NCI-H510A treated with DMSO at 0.1 percent for 48 hours (cell line): ENCODE measurements at places on chromosomes 5 and 9.

DNA sequence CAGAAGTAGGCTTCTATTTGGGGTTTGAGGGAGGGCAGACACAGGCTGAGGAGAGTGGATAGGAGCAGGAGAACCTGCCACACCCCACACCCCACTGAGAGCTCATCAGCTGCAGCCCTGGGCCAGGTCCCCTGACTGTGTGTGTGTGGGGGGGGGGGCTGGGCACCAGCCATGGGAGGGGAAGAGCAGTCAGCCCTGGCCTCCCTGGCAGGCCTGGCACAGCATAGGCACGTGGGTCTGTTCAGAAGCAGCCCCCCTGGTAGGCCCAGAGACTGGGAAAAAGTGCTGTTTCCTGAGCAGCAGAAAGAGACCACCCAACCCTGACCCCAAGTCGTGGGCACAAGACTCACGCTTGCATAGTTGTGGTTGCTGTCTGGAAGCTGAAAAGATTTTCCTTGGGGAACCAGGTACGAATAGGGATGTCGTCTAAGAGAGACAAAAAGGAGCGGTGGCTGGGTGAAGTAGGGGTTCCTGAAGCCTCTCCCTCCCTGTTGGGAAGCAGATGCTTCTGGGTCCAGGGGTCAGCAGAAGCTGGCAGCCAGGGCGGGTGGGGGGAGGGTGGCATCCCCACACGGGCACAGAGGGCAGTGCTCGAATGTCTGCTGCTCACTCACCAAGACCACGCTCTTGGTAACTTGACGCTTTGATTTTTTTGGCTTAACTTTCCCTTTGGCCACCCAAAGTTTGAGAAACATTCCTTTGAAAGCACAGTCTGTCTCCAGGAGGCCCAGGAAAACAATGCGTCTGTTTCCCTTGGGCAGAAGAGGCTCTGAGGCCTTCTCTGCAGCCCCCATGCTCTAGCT is 2.9 kb downstream of the NSMF start:
- no peak for DNase-seq

DNA sequence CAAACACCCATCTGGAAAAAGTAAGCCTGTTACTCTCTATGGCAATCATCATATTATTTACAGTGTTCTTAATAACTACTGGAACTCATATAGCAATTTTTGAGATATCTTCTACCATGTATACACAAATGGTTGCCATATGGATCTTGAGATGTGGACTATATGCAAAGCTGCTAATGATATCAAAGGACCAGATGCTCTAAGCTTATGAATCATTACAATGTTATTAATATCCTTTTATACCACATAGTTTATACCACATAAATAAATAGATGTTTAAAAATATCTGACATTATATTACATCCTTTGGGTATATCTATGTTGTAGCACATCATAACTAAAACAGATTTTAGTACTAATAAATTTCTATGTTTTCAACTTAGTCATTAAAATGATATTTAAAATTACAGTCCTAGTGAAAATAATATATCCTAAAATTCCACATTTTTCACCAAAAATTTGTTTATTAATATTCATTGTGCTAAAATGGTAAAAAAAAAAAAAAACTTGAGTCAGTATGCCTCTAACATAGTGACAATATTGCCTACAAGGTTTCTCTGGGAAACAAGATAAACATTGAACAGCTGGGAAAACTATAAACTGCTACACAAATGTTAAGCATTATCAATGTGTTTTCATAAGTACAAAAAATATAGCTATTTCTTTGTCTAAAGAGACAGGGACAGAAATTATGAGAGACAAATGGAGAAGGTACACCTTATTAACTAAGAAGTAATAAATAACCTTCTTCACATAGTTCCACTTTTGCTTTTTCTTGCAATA is 85.5 kb downstream of the DTWD2 start:
- DNase-seq, result no peak

GRCh38 chr5:32210151-32210550 is 36.0 kb upstream of the GOLPH3 start:
- DNase-seq, result no peak

GRCh38 chr9:134709512-134710270 is 68.1 kb downstream of the COL5A1 start:
- DNase-seq, result no peak

- DNase-seq, result no peak
Observed at GRCh38 chr5:174550026-174550425, 174.4 kb upstream of the MSX2 start.

DNA sequence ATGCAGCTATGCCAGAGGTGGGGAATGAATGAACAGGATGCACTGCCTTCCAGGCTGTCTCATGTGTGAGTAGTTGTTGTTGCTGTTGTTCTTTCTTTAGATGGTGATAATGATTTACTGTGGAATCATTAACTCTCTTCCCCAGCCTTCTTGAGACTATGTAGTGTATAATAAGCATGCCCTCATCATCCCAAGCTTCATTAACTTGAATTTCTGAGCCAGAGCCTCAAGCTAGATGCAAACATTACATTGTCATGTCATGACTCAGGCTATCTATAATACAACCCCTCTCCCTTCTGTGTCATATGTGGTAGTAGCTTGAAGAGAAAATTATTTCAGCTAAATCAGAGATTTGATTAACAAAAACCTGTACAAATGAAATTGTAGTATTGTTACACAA is 10.0 kb upstream of the ADAMTSL1 start:
- DNase-seq, result no peak

- DNase-seq, result no peak
Observed at GRCh38 chr9:76985581-76985980, 33.9 kb upstream of the FOXB2 start.

GRCh38 chr5:125554355-125554754 is 807.9 kb upstream of the ZNF608 start:
- DNase-seq, result no peak

GRCh38 chr5:108379722-108380530 is 2.0 kb downstream of the FBXL17 start:
- no peak for DNase-seq

GRCh38 chr5:127586066-127586770 is 62.7 kb upstream of the CTXN3 start:
- DNase-seq, result no peak

DNA sequence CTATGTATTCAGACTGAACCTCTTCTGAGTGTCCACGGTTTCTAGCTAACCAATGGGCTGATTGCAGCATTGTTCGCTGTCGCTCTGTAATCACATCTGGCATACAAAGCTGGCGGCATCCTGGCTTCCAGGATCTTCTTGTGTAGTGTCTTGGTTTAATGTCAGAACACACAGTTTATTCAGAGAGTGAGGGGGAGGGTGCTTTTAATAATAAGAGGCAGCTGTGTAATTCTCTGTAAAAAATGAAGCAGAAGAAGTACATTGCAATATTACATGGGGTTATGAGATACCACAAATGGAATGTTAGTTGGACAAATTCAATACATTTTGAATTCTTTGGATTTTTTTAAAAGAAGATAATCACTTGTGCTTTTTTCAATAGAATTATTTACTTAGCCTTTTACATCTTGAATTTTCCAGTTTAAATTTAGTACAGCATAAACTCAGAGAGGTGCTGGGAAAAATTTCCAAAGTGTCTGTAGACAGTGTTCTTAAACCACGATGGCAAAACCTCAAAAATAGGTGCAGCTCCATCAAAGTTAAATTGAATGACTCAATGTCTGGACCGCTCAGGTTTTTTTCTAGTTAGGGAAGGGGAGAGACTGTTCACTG is 206.0 kb downstream of the PCSK1 start:
- no peak for DNase-seq

GRCh38 chr5:62521319-62521718 is 57.3 kb upstream of the LRRC70 start:
- no peak for DNase-seq

GRCh38 chr9:102106439-102106838 is 368.0 kb upstream of the GRIN3A start:
- no peak for DNase-seq

DNA sequence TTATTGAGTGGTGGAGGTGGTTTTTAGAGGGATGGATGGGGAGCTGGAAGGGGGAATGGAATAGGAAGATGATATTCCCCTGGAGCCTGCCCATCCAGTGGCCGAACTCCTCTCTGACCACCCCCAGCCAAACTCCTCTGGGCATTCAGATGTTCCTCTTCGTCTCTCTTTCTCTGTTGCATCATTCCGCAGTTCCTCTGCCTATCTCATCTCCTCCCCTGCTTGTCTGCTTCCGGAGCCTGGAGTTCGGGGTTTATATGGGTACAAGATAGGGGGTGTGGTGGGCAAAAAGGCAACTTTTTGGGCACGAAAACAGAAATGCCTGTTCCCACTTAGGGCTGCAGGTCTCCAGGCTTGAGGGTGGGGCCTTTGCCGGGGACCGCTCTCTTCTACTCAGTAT is 12.2 kb upstream of the CDK5RAP2 start:
- DNase-seq, result no peak

GRCh38 chr5:78677777-78678668 is 29.5 kb upstream of the LHFPL2 start:
- no peak for DNase-seq
